ENCODE measurements at places on chromosomes 1 and 21.

DNA sequence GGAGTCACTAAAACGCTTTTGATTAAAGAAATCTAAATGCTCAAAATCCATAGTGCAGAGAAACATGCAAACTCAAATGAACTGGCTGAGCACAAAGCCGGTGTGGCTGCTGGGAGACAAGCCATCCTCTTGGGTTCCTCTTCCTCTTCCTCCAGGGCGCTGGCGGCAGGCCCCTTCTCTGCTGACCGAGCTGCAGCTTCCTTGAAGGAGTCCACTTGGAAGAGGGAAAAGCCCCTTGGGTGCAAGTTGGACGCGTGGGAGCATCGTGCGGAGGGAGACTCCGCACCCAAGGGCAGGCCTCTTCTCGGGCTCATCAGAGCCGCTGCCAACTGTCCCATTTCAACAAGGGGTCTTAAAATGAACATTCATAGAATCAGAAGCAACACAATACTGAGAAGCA lies 7.9 kb downstream of the CCNL2 start:
- no peak for DNase-seq

DNA sequence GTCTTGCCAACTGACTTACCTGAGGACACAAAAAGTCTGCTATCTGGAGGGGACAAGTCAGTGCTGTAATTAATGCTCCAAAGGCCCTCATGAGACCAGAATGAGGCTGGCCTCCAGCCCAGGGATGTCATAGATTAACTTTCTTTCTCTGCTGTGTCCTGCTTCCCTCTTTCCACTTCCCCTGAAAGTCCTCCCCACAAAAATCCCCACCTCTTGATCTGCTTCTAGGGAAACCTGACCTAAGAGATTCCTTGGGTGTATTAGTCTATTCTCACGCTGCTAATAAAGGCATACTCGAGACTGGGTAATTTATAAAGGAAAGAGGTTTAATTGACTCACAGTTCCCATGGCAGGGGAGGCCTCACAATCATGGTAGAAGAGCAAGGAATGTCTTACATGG lies 39.2 kb downstream of the RUNX3 start:
- DNase-seq: no peak

- DNase-seq: no peak
Observed at GRCh38 chr1:232766241-232766890, 38.9 kb upstream of the MAP10 start.

DNA sequence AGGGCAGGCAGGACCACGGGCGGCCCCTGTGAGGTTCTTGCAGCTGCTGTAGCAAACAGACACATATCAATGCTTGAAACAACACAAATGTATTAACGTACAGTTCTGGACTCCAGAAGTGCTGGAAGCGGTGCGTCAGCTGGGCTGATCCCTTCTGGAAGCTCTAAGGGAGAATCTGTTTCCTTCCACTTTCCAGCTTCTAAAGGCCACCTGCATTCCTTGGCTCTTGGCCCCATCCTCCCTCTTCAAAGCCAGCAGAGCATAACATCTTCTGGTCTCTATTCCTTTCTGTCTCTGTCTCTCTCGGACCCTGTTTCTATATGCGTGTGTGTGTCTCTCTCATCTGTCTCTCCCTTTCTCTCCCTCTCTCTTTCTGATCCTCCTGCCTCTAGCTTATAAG lies 102.3 kb downstream of the SPSB1 start:
- no peak for DNase-seq

GRCh38 chr1:22841142-22841541 lies 130.5 kb downstream of the EPHB2 start:
- DNase-seq: no peak

Data from esophagus squamous epithelium (tissue), 5 donors.